LoVo (cell line): ENCODE measurements at places on chromosomes 6 and 20.
A peak's percentile ranks its signal among the peaks of the same experiment; 100 is the strongest.

- DNase-seq: no peak
Observed at GRCh38 chr6:48243071-48243470, 132.1 kb upstream of the PTCHD4 start.

DNA sequence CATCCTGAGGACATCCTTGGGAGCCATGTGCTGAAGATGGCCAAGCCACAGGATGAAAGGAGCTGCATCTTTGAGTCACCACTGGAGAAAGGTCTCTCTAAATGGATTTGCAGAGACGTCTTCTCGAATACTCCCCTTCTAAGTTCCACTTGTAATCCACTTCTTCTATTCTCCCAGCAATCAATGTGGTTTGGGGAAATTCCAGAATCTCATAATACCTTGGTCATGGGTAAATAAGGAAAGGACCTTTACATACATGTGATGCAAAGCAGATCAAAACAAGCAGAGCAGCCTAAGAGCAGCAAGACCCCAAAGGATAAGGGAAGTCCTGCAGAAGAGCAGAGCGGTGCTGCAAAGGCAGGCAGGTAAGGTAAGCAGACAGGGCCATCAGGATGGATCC, 35.3 kb downstream of the TRIM38 start:
- no peak for DNase-seq

- no peak for DNase-seq
Observed at GRCh38 chr6:161130541-161130940, 139.0 kb downstream of the MAP3K4 start.

GRCh38 chr6:108883172-108883571, 35.0 kb downstream of the ARMC2 start:
- no peak for DNase-seq

DNA sequence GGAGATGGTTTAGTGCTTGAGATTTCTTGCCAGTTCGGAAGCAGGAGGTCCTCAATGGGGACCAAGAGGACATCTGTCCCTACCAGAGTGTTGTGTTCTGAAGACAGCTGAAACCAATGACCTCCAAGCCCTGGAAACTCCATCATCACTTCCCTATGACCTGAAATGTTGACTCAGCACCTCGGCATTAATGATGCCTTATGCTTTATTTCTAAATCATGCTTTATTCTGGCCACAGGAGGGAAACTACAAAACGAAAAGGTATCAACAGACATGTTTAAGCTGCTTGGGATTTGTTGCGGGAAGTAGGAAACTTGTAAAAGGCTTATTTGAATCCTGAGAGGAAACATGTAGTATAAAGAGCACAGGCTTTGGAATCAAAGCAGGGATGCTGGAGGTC, 389.1 kb upstream of the CHD6 start:
- DNase-seq: no peak

DNA sequence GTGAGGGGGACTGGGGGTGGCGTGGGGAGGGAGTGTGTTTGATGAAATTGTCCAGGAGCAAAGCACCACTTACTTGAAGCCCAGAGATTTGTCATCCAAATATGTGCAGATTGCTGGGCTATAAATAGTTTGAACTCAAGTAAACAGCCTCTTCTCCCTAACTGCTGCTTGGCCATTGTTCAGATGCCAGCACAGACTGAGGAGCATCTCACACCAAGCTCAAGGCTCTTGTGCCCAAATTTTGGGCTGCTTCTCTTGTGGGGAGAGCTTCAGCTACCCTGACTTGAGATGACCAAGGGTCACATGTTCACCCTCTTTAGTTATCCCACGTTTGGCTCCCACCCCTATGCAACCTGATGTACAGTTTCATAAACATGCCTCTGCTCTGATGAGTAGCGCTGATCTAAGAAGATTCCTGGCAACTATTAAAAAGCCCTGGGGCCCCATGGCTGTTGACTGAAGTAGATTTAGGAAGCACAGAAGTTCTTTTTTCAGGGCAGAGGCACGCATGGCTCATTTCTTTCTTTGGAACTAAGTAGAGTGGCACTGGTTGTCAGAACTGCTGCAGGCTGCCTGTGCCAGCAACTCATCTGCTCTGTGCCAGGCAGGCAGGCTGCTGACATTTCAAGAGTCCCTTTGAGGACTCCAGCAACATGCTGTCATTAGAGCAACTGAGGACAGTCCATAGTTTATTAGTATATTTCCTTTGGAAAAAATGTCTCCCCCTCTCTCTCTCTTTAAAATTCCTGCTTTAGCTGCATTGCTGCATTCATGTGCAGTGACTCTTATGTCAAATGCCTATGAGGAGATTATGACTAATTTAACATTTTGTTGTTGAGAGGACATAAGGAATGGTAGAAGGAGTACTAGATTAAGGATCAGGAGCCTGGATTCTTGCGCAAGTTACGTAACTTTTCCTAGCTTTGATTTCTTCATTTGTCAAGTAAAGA, 9.6 kb upstream of the PKIG start:
- no peak for DNase-seq

DNA sequence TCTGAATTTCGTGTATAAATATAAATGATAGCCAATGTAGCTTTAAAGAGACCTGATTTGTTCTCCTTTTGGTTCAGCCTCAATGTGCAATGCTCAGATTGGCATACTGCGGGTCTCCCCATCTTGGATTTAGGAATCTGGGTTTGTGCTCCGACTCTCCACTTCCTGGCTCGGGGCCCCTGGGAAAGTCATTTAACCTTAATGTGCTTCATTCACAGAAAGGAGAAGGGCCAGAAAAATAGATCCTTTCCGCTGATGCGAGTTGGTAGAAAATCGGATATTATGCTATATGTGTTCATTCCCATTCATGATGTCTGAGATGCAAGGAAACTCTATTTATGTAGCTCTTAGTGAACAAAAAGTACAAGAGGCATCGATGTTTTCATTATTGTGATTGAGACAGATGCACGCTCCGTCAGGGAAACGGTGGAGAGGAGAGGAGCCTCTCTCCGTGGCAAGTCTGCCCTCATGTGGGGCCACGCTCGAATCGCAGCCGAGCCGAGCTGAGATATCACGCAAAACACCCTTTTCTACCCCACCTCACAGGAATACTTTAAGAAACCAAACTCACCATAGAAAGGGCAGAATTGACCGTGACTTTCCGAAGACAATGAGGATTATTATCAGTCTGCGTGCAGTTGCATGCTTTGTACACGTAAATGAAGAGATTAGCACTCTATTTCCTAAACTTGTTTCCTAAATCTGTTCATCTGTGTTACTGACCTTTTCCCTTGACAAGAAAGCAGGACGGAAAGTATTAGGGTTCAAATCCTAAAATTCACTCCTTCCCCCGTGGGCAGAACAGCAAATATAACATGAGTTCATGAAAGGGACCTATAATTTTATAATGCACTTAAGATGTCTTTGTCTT, 136.6 kb downstream of the COL9A1 start:
- peak; percentile 6 for DNase-seq
